Stimulated activated CD8-positive, alpha-beta memory T cell treated with anti-CD3 and anti-CD28 coated beads, Interleukin-4, amount 100 ng/mL, for 48 hours (primary cell): ENCODE measurements at places on chromosomes 11 and 22.

DNA sequence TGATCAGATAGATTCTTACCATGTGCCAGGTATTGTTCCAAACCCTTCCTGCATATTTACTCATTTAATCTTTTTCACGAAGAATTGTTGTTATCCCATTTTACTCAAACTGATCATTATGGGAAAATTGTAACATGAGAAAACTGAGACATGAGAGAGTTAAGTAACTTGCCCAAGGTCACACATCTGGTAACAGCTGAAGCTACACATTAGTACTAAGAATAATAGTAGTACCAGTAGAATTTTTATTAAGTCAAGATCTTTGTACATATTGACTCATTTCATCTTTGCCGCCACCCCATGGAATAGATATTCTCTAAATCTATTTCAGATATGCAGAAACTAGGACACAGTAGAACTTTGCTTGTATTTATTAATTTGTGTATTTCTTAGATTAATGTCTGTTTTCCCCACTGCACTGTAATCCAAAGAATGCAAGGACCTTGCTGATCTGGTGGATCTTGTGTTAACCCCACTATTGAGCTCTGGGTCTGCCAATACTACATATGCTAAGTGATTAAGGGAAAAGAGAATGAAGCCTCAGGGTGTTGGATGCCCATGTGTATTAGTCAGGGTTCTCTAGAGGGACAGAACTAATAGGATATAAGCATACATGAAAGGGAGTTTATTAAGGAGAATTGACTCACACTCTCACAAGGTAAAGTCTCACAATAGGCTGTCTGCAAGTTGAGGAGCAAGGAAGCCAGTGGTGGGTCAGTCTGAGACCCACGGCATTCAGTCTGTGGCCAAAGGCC, 72.8 kb downstream of the PARVA start:
- DNase-seq, result no peak

GRCh38 chr22:32018056-32018455, 25.0 kb upstream of the SLC5A1 start:
- DNase-seq, result no peak

DNA sequence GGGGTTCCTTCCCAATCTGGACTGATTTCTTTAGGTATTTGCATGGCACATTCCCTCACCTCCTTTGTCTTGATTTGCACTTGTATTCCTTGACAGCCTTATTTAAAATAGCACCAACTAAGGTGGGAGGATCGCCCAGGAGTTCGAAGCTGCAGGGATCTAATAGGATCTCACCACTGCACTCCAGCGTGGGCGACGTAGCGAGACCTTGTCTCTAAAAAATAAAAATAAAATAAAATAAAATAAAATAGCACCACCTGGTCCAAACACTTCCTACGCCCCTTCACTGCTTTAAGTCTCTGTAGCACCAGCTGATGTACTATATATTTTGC, 775 bp downstream of the SLC2A11 start:
- no peak for DNase-seq

DNA sequence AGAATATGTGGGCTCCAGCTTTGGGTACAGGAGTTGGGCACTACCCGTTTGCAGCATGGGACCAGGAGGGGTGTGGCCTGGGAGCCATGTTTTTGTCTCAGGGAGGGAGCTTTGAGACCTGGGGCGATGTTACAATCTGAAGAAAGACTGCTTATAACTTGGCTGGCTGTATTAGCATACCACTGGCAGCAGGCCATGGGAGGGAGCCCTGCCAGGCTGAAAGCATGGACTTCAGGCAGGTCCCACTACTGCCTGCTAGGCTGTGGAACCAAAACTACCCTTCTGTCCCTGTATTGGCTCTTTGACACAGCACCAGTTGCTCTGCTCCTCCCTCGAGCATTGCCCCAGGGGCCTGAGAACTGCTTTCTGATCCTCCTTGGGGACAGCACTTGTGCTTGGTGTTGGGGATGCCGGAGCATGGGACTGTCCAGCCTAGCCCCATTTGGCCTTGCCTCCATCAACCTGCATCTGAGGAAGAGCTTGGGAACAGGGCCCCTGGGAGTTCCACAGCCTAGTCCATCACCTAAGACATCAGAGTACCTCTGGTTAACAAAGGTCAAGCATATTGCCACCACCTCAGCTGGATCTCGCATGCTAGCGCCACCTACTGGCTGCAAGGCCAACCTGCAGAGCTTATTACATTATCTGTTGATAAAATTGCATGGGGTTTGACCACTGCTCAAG, 217.4 kb downstream of the SBF2 start:
- DNase-seq, result peak; percentile 65

- no peak for DNase-seq
These were observed 243.1 kb downstream of the KCNA4 start for GRCh38 chr11:29773656-29774264.

DNA sequence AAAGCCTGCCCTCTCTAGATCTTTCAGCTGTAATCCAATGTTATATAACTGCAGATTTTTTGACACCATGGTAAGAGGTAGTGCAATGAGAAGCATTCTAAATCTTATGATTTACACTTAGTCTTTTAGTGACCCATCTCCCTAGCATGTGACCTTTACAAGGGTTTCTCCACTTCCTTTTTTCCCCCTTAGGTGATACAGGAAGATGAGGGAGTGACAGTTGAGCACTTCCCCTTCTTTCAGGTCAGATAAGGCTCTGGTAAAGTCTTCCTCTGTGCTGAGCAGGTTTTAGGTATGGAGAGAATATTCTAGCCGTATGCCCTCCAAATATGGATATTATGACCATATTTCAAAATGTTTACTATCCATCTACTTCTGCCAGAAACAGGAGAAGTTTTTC, 753.6 kb downstream of the JRKL start:
- no peak for DNase-seq

GRCh38 chr11:33323421-33323820, 66.2 kb downstream of the HIPK3 start:
- DNase-seq, result no peak

GRCh38 chr11:14414470-14415461, 55.8 kb upstream of the RRAS2 start:
- DNase-seq, result peak; percentile 83

GRCh38 chr11:66112601-66113499, 42.8 kb downstream of the PACS1 start:
- no peak for DNase-seq

DNA sequence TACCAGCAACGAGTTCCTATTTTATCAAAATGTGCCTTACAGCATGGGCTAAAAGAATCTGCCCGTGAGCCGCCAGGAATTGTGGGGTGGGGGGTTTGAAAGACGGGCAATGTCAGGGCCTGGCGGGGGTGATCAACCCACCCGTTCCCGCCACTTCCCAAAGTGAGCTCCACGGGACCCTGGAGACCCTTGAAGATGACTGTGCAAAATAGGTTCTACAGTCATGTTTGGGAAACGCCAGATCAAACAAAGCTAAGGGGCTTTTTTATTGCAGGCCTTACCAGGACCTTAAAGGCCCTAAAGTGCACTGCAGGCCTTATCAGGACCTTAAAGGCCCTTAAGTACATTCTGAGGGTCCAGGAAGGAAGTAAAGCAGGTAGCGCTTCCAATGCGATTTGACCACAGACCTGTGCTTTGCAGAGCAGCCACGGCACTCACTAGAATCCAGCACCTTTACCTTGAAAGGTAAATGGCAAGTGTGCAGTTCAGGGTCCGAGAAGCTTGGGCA, 404.1 kb downstream of the SHANK2 start:
- no peak for DNase-seq

DNA sequence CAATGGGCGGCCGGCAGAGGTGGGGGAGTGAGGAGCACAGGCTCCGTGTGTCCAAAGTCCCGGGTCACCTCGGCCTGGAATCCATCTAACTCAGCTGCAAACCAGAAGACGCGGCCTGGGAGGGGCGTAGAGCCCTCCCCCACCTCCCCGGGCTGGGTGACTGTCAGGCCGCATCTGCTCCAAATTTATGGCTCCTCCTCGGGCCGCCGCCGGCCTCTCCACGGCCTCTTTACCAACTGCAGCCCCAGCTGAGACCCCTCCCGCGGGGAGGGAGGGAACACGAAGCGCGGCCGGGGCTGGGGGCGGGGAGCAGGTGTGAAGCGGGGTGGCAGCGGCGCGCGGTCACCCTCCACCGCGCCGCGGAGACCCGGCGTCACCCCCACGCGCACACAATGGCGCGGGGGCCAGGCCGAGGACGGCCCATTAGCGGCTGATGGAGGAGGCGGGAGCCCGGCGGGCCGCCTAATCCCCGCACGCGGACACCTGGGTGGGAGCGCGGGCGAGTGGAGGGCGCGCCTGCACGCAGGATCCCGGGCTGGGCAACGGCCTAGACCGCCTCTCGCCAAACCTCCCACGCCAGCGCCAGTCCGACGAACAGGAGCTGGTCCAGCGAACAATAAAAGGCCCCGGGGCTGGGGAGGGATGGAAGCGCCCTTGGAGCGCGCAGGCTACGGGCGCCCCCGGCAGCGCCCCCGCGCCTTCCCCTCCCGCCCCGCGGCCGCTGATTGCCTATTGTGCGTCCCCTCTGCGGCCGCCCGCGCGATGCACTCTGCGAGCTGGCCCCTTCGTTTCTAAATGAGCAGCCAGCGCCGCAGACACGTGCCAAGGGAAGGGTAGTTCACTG, 25.9 kb upstream of the ROBO3 start:
- no peak for DNase-seq
